ENCODE measurements at places on chromosomes 1 and 21.

GRCh38 chr1:228963795-228964177, 228.5 kb downstream of the RHOU start:
- DNase-seq = no peak

GRCh38 chr1:64033667-64034220, 169.7 kb upstream of the UBE2U start:
- no peak for DNase-seq

GRCh38 chr1:32933742-32934322, 30.8 kb downstream of the RNF19B start:
- no peak for DNase-seq

- no peak for DNase-seq
These were observed 17.9 kb downstream of the EPRS1 start for GRCh38 chr1:220028346-220028895.

DNA sequence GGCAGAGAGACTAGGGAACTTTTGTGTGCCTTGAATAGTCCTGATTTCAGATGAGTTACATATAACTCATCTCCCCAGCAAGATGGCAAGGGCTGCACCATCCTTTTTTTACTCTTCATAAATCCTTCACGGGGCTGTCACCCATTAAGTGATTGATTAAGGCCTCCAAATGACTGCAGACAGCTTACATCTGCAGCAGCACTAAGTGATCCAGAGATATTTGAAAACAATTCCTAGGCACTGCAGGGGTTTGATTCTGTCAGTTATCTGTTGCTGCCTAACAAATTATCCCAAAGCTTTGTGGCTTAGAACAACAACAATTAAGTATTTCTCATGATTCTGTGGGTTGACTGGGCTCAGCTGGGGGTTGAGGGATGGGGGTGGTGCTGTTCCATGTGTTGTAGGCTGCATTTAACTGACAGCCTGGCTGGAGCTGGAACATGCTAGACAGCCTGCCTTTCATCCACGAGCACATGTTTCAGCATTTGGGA, 19.3 kb downstream of the TEX38 start:
- DNase-seq = no peak

DNA sequence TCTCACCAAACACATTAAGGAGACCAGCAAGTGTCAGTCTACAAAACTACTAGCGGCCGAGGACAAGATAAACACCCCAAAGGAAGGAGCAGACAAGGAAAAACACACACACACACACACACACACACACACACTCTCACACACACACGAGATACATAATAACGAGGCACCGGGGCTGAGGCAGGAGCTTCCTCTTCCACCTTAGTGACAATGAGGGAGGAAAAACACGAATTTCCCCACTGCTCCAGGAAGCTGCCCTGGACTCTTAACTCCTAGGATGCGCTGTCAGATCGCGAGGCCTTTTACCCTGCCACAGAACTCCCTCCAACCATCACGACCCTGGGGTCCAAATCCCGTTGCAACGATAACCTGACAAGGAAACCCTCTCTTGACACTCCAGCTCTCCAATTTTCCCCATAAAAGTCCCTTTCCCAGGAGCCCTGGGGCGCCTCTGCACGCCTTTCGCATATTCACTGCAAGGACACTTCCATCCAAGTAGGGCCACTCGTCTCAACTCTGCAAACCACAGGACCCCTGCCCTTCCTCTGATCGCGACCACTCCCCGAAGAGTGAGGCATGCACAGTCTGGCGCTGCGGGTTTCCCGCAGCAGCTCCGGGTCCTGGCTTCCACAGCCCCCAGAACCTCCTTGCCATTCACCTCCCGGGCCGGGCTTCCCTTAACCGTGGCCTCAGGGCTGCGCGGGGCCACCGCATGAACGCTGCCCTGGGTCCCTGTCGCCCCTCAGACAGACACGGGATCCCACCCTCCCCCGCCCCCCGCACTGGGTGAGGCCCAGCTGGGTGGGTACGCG, 581 bp downstream of the ETV3 start:
- DNase-seq = no peak

DNA sequence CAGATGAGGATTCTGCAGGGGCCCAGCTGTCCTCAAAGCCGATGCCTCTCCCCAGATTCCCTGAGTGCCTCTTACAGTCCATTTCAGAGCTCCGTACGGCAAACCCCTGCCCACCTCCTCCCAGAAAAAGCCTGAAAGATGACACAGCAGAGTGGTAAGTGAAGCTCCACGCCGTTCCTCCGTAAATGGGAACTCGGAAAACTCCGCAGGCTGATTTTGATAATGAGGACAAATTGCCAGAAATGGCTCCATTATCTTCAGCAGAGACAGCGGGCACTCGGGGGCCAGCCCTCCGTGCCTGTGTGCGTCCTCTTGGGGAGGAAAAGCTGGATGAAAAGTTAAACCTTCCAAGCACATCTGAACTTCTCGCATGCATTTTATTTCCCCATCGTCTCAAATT, 81.1 kb downstream of the NPHP4 start:
- no peak for DNase-seq

DNA sequence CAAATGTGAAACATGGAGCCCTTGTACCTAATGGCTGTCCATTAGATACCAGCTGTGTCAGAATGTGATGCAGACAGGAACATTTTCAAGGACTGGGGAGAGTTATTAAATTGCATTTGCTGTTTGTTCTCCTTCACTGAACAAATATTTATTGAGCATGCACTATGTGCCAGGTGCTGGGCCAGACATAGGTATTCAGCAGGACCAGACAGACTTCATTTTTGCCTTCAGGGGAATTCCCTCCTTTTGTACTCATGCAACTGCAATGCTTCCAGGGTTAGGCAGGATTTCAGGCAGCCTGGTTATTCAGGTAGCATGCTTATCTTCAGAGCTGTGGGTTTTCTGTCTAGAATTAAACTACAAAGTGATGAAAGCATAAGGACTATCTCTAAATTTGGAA, 64.2 kb upstream of the SMYD2 start:
- DNase-seq = no peak

DNA sequence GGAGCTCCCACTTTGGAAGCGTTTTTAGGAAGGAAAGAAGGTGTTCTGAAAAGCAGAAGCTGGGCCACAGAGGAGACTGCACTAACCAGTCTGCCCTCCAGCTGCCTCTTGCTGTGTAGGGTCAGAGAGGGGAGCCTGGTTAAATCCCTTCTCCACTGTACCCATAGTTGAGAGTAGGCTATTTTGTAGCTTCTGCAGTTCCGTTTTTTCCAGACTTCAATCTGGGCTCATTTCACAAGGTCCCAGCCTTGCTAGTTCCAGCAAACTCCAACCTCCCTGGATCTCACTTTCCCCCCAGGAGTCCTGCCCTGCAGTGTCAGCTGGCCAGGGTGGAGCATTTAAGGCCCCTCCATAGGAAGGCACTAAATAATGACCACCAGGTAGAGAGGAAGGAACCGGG, 11.0 kb downstream of the TNN start:
- DNase-seq = no peak

- no peak for DNase-seq
These were observed 206.0 kb downstream of the HIVEP3 start for GRCh38 chr1:41712695-41713094.

DNA sequence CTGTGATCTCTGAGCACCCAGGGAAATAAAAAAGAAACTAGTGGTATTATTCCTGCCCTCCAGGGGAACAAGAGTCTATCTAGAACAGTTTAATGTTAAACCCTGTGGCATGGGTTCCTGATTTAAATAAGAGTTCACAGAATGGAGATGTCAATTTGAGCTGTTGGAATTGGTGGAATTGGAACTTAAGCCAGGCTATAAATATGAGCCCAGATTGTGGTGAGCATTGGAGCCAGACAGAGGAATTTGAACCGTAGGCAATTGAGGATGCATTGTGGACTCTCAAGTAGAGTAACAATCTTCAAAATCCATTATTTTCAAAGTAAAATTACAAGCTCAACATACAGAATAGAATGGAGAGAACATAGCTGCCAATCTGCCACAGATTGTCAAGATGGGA, 98.2 kb downstream of the NEK7 start:
- no peak for DNase-seq

GRCh38 chr1:147109041-147109440, 63.2 kb downstream of the PRKAB2 start:
- DNase-seq = no peak

- no peak for DNase-seq
These were observed 284.1 kb downstream of the BRINP3 start for GRCh38 chr1:190193508-190194115.

DNA sequence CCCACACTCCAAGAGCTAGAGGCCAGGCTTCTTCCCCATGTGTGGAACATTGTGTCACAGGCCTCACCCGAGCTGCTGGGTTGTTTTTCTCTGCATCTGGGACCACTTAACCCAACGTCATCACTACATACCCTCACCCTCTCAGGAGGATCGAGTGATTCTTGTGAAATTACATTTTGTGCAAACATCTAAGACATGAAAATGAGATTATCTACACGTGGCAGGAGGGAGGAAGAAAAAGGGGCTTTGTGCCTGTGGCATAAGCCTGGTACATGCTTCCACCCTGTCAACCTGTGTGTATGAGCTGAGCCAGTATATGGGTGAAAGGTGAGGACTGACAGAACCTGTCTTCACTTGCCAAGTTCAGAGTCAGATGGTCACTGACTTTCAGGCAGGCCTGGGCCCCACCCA, 1.6 kb downstream of the CPT2 start:
- no peak for DNase-seq

DNA sequence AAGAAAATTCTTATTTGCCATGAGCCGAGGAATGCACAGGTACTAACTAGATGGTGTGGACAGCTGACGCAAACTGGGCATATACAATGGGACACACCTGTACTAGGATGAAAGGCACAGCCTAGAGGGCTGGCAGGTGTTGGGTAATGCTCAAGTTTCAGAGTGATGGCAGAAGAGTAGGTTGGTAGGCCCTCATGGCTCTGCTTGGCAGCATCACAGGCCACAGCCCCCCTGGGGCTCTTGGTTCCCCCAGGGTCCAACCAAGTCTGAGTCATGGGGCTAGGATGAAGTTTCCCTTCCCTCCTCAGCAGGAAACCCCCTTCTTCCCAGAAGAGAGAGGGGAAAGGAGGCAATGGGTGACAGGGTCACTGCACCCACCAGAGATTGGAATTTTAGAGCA, 35.2 kb downstream of the SPEN start:
- DNase-seq = no peak

GRCh38 chr1:47563201-47563600, 125.4 kb downstream of the FOXD2 start:
- DNase-seq = no peak

DNA sequence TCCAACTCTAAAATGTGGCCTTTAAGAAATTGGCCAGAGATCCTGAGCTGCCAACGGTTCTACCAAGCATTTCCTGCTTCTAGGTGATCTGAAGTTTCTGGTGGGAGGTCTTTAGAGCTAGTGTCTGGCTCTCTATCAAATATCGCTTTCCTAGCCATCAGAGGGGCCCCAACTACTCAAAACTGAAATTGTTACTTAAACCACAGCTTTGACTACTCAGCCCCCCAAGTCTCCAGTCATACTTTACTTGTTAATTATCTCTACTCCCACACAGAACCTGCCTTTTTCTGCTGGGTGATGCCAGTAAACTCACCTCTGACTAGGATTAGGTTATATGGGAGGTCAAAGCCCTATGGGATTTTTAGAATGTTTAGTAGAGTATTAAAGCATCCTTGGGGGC, 95.1 kb downstream of the FASLG start:
- DNase-seq = no peak

GRCh38 chr1:19909971-19910370, 13.4 kb downstream of the PLA2G2E start:
- DNase-seq = no peak

DNA sequence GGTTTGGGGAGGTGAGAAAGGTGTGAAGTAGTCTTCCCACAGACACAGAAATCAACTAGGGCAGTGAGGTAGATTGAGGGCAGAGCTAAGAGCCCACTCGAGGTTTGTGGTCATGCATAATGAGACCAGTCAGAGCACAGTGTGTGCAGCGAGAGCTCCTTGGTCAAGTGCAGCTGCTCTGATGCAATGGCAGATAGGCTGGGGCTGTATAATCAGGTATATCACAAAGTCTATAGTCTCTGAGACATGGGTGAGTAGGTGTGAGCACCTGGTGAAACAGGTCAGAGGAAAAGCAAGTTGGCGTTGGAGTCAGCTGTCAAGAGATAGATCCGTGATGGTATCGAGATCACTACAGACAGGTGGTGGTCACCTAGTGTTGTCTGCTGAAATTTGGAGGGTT, 17.6 kb downstream of the DSCAM start:
- DNase-seq = no peak

- no peak for DNase-seq
These were observed 384.3 kb downstream of the NTNG1 start for GRCh38 chr1:107525145-107525544.

DNA sequence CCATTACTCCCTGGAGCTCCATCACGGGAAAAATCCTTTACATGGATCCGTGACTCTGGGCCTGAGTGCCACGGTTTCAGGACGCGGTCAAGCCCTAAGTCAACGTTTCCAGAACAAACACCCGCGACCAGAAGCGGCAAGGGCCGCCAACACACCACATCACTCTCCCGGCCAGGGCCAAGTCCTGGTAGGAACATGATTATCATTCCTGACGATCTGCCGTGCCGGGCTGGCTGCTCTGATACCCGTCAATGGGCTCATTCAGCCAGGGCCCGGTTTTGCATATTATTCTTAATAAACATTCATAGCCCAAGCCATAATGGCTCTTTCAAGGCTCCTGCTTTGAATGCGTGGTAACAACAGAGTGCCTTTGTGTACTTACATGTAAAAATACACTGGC, 44.6 kb upstream of the SIM2 start:
- no peak for DNase-seq

GRCh38 chr1:107139833-107140702, 771 bp upstream of the NTNG1 start:
- no peak for DNase-seq

DNA sequence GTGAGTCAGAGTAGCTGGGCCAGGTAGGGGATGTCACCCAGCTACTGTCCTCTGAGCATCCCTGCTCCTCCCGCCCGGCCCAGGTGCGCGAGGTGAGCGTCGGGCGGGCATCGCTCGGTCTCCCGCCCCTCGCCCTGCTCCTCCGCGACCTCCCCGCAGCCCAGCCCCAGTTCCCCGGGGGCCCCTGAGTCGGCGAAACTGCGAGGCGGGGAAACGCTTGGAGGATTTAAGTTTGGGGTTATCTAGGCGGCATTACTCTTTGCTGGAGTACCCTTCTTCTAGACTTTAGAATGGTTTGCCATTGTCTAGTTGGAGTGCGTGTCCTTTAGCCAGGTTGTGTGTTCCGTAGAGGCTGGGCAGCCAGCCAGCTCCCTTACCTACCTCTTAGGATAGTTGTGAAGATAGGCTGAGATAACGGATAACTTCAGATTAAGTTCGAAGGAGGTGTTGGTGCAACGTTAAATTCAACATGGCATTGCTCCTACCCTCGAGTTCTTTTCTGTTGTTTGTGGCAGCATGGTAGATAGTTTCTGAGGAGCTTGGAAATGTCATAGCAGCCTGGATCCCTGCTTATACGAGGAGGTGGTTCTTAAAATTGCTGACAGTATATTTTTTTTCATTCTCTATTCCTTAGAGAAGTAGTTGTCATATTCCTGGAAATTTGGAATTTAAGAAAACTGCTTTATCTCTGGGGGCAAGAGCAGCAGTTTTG, 697 bp downstream of the AGO3 start:
- no peak for DNase-seq

DNA sequence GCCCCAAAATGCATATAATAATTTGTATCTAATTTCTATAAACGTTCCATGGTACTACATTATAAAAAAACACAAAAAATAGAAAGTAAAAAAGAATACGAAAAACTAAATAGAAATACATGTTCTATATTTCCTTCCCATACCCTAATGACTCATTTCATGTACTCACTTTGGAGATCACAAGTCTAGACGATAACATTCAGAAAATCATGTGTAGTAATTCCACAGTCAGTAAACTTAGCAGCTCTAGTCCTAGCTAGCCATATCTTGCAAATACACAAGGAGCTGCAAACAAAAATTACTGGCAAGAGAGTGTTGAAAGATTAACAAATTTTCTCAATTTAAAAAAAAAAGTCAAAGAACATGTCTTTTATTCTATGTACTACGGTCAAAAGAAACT, 1.4 kb downstream of the GOLPH3L start:
- DNase-seq = no peak
